ENCODE measurements at places on chromosomes 6 and 20.

DNA sequence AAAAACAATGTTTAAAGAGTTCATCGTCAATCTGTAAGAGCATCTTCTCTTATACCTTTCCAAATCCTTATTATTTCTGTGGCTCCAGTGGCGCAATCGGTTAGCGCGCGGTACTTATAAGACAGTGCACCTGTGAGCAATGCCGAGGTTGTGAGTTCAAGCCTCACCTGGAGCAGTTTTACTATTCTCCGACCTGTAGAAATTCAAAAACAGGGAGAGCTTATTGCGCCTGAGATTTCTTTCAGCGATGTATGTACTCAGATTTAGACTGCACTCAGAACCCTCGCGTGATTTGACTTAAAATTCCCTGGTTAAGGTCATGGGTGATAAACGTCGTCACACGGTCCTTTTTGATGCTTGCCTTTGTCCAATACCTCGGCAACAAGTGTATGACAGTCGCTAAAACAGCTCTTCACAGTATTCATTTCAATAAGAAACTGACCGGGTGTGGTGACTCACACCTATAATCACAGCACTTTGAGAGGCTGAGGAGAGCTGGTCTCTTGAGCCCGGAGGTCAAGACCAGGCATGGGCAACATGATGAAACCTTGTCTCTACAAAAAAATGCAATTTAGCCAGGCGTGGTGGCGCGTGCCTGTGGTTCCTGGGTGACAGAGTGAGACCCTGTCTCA is 11.9 kb downstream of the GPX5 start:
- no peak for DNase-seq

- no peak for DNase-seq
These were observed 225.5 kb downstream of the BMP2 start for GRCh38 chr20:6993011-6993410.

GRCh38 chr6:117359581-117359980 is 66.2 kb downstream of the ROS1 start:
- no peak for DNase-seq

- no peak for DNase-seq
These were observed 37.9 kb downstream of the ERMARD start for GRCh38 chr6:169789146-169789943.

DNA sequence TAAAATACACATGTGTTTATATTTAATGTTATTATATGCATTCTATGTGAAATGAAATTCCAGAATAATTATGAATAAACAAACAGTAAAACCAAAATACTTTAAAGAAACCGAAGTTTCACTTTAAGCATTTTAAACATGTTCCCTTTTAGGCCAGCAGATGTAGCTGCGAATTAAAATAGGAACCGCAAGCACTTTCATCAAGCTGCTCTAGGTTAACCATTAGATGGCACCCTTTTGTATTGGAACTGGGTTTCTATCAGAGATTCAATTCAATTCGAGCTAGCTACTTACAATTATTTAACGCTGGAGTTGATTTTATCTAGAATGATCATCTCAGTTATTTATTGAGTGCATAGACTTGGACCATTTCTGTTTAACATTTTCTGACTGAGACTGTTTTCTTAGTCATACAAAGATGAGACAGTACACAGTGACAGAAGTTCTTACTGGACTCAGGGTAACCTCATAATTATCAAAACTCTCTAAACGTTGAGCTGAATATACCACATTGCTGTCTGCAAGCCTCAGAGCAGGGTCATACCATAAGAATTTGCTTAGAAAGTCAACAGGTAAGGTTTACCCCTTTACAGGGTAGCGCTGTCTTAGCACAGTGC is 8.5 kb downstream of the TMEM242 start:
- peak; percentile 58 for DNase-seq

DNA sequence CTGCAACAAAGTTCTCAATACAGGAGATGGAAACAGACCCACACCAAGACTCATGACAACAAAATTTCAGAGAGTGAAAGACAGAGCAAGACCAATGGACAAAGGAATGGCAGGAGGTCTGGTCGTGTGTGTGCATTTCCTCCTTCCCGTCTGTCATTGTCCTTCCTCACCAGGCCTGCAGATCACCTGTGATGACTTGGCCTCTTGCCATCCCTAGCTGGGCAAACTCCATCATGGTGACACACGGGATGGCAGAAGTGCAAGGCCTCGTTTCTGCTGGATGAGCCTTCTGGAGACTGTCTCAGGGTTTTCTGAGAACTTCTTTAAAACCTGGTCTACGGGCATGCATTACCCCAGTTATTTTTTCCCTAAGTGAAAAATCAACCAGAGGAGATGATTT is 49.2 kb downstream of the RPP21 start:
- no peak for DNase-seq

DNA sequence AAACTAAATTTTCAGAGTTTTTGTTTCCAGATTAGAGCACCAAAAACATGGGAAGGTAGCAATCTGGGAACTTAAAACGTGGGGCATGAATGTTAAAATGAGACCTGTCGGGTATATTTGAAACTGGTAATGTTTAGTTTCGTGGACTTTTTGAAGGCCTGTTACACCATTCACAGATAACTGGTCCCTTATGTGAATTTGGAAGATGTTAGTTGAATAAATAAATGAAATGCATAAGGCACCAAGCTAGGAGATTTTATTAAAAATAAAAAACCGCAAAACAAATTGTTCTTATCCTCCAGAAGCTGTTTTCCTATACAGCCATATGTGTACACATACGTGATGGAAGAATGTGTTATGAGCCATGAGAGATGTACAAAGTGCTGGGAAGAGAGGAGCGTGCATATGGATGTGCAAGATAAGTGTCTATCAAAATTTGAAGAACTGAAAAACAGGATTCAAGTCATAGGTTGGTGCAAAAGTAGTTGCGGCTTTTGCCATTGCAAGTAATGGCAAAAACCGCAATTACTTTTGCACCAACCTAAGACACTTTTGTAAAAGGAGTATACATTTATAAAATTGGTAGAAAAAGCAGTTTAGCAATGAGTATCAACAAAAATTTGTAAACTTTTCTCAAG is 700 bp upstream of the MCUR1 start:
- no peak for DNase-seq

DNA sequence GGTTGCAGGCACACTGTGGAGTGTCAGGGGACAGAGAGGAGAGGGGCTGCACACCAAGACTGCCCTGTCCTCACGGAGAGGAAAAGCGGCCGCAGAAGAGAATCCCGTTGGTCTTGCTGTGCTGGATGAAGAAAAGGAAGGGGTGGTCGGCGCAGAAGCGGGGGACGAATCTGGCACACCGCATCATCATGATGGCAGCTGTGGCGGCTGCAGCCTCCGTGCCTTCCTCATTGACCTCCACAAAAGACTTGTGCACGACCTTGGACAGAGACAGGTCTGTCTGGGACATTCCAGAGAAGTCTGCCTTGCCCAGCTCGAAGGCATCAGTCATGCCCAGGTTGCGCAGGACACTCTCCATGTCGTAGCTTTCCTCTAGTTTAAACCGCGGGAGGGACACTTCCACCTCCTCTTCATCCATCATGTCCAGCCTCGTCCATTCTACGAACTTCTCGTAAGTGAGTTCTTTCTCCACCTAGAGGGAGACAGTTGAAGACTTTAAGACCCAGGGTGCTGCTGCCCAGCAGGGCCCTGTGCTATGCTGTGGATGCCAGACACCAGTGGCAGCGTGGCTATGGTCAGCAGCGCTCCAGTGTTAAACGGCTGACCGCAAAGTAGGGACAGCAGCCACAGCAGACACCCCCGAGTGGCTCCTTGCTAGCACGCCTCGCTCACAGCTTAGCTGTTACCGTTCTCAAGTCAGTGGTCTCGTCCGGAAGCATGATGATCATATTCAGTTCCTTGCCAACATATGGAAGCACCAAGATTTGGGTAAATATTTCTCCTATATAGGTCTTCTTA is 22.9 kb downstream of the SERPINB6 start:
- no peak for DNase-seq

DNA sequence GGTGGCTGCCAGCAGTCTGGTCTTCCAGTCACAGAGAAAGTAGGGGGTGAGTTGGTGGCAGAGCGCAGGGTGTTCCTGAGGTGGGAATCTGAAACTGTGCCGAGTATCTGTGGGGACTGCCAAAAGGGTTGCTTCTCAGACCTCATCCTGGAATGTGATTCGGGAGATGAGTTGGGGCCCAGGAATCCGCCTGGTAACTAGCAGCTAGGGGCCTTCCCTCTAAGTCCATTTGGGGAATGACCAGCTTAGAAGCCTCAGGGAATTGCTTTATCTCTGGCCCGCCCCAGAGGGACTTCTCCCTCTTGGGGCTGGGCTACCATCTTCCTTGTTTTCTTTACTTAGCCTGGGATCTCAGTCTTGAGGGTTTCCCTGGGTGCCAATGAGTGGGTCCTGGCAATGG is 49.6 kb downstream of the MOCS1 start:
- no peak for DNase-seq

- DNase-seq, result no peak
These were observed 191.6 kb upstream of the RUNX2 start for GRCh38 chr6:45136495-45136894.
